ENCODE measurements at places on chromosomes 12 and 14.

- DNase-seq: no peak
These were observed 466.5 kb downstream of the TMTC2 start for GRCh38 chr12:83153177-83153576.

DNA sequence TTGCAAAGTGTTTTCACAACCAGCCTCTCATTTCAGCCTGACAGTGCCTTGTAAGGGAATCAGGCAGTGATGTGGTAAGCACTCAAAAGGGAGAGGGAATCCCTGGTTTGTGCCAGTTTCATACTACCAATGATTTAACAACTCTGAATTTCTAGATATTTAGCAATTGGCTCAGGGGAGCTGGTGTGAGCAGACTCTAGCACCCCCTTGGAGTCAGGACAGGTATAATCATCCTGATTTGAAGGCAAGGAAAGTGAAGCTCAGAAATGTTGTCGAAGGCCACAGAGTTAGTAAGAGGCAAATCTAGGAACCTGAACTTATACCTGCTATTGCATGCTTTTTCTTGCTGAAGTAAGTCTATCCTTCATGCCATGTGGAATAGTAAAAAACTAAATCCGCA is 63.1 kb upstream of the DACT1 start:
- no peak for DNase-seq

DNA sequence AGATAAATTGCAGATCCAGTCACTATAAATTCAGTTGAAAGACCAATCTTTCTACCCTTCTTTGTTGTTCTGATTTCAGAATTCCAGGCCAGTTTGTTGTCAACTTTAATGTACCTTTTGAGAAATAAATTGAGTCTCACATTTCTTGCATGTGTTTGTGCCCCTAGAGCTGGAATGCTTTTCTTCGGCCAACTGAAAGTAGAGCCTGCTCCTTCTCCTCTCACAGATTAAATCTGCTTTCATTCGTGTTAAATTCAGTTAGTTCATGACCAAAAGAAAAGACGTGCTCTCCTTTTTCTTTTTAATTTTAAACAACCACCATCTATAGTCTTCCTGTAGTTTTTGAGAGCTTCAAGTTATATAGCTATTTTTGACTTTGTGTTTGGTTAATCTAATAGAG is 22.9 kb downstream of the SOCS2 start:
- no peak for DNase-seq

- no peak for DNase-seq
These were observed 25.4 kb downstream of the UTP20 start for GRCh38 chr12:101305226-101305779.

- peak; percentile 38 for DNase-seq
These were observed at the start of gene B3GNT4 for GRCh38 chr12:122203301-122204166. B3GNT4 (plus strand) TSS chr12:122203709; CDS start chr12:122204619, 910 bp downstream.

- DNase-seq: no peak
These were observed 34.7 kb upstream of the SOCS2 start for GRCh38 chr12:93537769-93538168.

GRCh38 chr12:102562836-102563425 is 82.6 kb upstream of the IGF1 start:
- no peak for DNase-seq

DNA sequence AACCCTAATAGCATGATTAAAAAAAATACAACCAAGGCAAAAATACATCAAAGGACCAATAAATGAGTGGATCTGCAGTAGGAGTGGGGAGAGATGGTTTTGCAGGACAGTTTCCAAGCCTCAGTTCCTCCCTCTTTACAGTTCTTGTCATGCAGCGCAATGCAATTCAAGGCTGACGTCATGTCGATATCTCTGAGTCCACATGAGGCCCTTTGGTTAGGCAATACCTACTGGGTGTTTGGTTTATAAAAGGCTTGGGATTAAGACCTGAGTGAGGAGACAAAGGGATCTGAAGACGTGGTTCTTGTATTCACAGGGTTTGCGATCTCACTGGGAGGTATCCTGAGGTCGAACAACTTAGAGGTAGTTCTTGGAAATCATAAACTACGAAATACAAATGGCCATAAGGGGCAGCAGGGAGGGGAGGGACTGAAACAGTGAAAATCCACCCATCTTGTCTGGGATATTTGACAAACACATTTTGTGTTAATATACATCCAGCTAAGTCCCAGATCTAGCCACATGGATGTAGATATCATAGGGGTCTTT is 441.0 kb downstream of the FUT8 start:
- DNase-seq: no peak

DNA sequence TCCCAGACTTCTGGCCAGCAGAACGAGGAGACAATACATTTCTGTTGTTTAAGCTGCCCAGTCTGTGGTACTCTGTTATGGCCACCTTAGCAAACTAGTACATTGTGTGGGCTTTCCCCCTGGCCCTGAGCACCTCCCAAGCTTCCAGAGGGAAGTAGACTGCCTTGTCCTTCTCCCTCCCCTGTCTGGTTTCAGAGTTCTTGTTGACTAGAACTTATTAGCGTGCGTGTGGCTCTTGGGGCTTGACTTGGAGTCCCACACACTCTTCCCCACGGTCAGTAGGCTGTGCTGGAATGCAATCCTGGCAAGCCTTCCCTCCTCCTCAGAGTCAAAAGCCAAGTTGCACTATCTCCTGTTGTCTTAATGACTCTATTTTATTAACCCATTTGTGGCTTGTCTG is 27.7 kb downstream of the FBLN5 start:
- no peak for DNase-seq

GRCh38 chr12:65965358-65965757 is 141.1 kb downstream of the HMGA2 start:
- DNase-seq: no peak

DNA sequence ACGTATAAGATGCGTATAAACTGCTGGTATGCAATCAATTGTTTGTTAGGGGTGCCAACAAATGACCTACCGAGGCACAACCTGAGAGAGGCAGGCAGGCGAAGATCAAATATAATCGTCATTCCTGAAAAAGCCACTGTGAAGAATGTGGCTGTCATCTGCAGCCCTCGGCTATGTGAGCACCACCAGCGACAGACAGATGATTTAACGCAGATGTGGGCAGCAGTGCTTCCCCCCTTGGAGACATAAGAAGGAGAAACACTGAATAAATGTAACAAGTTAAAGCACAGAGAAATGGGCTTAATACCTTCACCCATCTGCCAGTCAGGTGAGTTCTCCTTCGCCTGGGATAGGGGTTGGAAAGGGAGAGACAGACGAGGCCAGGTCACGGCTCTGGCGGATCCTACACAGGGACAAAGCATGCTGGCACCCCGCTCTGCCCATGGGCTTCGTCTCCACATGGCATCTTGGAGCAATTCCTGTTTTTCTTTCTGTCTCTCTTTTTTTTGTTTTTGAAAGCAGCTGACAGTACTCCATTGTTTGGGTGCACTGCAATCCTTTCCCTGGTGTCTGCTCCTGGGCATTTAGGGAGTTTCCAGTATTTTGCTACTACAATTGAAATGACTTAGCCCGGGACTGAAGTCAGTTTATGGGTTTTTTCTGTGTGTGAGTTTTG is 28.1 kb downstream of the TNFAIP2 start:
- no peak for DNase-seq

- no peak for DNase-seq
These were observed 7.8 kb upstream of the EP400 start for GRCh38 chr12:131941987-131942341.

GRCh38 chr14:60495946-60496345 is 10.1 kb upstream of the C14orf39 start:
- no peak for DNase-seq

- no peak for DNase-seq
These were observed 2.5 kb downstream of the TMEM253 start for GRCh38 chr14:21103411-21103709.
